ENCODE measurements at places on chromosomes 6 and 20.

DNA sequence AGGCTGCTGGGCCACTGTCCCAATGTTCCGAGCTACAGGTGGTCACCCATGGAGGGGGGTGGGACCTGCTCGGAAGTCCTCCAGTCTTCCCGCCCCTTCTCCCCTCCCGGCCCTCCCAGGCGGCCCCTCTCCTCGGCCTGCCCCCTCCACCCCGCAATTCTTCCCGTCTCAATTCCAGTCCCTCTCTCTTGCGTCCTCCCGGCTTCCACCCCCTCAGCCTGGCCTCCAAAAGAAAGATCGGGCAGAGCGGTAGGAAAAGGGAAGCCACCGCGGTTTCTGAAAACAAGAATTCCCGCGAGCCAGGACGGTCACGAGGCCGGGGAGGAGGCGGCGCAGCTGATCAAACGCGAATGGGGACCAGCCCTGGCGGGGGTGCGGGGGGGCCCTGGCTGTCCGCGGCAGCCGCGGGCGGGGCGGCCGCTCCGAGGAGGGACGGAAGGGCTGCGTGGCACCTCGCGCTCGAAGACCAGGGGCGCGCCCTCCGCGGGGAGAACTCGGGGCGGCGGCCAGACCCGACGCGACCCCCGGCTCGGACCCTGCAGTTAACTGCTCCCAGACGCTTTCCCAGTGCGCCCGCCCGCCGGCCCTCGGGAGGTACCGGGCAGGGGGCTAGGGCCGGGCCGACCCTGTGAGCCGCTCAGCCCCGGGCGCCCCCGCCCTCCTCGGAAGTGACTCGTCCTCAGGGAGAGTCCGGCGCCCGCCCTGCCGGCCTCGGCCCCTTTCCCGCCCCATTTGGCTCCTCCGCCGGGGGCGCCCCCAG is 1.0 kb downstream of the PXDC1 start:
- no peak for DNase-seq

- DNase-seq = no peak
Observed at GRCh38 chr6:70312165-70312745, 9.4 kb upstream of the COL9A1 start.

- DNase-seq = no peak
Observed at GRCh38 chr6:153003366-153003690, 819 bp upstream of the MTRF1L start.

DNA sequence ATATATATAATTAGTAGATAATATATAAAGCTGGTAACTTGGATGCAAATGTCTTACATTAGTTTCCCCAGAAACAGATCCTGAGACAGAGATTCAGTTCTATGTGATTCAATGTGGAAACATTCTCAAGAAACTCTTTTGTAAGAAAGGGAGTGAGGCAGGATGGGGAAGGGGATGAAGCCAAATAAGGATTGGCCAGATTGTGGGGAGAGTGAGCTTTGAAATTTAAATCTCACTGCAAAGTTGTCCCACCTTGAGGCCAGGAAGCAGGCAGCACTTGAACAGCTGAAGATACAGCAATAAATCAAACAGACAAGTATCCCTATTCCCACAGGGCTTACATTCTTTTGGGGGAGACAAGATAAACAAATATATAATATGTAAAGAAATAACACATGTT is 126.3 kb upstream of the HEY2 start:
- no peak for DNase-seq

- DNase-seq = peak; percentile 93
Observed at GRCh38 chr6:35302604-35303241, 5.1 kb downstream of the DEF6 start.

DNA sequence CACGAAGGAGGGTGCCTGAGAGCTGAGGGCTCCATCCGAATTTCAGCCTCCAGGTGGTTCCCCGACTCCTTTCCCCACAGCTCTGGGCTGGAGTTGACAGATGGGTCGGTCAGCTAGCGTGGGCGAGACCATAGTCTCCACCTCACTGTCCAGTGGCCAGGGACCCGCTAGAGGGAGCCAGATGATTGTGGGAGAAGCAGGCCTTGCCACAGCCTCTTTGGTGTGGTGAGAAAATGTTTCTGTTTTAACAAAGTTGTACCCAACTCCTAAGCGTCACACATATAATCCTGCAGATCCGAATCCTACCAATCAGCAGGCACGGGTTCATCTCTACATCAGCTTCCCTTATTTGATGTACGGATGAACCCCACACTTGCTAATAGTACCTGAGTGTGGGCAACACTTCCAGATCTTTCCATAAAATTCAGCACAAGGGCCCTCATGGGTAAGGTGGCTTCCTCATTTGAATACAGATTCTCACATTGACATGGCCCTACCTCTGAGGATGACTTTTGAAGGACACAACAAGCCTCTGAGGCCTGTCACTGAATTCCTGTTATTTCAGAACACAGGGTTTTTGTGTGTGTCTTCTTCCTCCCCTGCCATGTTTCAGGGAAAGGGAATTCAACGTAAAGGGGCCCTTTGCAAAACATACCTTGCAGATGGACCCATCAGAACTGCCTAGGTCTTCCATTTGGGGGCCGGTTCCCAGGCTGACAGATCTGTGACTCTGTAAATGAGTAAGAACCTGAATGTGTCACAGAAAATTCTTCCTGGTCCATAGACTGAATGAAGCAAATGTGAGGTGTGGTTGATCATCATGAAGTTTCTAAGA is 103.2 kb upstream of the DUSP22 start:
- DNase-seq = peak; percentile 91

DNA sequence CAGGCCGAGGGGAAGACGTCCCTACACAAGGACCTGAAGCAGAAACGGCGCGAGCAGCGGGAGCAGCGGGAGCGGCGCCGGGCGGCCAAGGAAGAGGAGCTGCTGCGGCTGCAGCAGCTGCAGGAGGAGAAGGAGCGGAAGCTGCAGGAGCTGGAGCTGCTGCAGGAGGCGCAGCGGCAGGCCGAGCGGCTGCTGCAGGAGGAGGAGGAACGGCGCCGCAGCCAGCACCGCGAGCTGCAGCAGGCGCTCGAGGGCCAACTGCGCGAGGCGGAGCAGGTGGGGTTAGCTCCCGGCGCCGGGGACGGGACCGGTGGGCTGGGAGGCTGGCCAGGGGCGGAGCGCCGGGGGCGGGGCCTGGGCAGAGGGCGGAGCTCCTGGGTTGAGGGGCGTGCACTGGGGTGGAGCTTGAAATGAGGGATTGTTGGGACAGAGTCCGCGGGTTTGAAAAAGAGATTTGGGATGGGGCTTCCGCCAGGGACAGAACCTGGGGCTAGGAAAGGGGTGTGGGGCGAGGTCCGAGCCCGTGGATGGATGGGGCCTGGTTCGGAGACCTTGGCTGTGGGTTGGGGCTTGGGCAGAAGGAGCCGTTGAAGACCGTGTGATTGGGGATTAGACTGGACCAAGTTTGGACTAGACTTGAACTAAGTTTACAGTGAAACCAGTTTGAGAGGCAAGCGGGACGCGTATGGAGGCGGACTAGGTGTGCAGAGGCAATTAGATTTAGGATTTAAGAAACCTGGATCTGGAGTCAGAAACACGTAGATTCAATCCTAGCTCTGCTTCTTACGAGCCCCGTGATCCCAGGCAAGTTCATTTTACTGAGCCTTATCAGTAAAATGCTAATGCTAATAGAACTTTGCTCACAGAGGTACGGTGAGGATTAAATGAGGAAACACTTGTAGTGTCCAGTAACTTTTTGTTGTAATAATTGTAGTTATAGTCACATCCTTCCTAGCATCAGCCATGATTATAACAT is 20.9 kb downstream of the DEF6 start:
- no peak for DNase-seq

DNA sequence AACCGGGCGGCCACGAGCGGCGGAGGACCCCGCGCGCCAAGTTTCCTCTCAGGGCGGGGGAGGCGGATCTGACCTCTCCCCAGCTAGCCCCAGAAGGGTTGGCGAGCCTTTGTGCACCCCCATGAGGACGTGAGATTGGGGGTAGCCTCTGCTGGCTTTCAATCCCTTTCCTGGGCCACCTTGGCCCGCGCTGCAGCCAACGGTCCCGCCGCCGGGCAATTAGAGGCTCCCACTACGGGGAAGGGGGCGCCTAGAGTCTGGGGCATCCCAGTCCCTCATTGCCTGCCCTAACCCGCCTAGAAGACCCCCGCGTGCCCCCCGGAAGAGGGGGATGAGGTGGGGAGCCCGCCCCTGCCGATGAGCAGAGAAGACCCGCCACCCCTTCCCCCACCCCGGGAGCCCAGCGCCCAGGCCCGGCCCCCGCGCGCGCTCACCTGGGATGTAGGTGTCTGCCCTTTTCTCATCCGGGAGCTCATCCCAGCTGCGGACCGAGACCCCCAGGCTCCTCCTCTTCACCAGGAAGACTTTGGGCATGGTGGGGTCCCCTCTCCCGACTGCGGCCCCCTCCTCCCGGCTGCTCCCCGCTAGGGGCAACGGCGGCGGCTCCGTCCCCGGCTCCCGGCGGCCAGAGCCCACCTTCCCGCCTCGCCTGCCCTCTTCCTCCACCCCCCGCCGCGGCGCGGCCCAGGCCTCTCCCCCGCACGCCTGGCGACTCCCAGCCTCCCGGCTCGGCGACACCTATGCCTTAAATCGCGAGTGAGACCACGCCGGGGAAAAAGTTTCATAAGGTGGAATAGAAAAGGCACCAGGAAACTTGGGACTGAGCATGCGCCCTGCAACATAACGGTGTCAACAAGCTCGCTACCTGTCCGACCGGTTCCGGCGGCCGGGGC is at the start of gene OVOL2:
Gene OVOL2, minus strand, starts transcription at position 816 of the 893 bp plus-strand sequence. Its CDS starts 282 bp downstream, at position 534.
- no peak for DNase-seq
